RPMI8226 (cell line): ENCODE measurements at places on chromosomes 1 and 21.

- no peak for DNase-seq
Observed at GRCh38 chr1:183310753-183311479, 107.3 kb downstream of the NMNAT2 start.

DNA sequence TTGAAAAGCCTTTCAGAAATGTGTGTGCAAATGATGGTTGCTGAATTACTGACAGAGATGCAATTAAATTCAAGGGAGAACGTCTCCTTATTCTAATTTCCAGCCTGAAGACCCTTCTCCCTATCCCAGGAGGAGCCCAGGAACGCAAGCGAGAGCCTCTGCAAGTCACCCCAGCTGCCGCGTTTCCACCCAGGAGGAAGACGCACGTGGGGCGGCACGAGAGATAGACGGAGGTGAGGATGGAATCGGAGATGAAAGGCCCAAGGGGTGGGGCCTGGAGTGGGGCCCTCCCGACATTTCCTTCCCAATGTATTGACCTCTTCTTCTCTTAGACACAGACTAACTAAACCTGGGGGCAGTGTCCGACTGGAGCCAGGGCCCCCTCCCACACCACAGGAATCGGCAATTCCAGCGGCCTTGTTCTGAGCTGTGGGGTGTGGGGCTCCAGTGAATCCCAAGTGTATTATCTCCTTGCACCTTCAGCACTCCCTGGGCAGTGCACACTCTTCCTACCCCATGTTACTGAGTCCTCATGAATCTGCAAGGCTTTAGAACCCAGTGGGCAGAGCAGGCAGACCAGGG is 322.5 kb downstream of the AJAP1 start:
- no peak for DNase-seq

DNA sequence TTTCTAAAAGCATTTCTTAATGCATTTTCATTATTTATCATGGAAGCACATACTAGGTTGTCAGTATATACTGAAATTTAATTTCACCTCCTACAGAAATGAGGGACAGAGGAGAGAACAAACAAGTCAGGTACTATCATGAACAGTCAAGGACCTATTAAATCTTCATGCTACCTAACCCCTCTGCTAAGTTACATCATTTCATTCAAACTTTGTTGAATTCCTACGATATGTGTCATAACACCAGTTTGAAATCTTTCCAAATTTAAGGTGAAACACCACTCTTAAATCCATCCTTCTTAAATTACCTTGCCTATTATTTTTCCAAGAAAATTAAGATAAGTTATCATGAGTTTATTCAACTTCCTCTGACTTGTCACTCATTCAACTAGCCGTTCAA is 78.9 kb downstream of the DENND1B start:
- no peak for DNase-seq

GRCh38 chr1:119721896-119722295 is 10.2 kb downstream of the PHGDH start:
- no peak for DNase-seq

DNA sequence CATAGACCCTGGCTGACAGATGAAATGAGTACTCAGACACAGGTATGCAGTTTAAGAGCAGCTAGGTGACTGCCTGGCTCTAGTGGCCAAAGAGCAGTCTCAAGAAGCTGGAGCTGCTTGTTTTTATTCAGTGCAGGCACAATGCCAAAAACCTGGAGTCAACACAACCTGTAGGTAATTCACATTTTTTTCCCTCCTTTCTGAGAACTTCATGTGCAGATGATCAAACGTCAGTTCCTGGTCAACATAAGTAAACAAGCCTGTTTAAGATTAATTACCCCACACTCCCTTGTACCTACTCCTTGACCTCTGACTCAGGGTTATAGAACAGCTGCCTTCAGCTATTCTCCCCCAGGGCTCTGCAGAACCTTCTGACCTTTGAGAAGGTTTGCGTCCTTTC is 17.3 kb upstream of the ACADM start:
- DNase-seq = peak; percentile 20

GRCh38 chr1:245649666-245650065 is 494.9 kb downstream of the KIF26B start:
- DNase-seq = no peak

DNA sequence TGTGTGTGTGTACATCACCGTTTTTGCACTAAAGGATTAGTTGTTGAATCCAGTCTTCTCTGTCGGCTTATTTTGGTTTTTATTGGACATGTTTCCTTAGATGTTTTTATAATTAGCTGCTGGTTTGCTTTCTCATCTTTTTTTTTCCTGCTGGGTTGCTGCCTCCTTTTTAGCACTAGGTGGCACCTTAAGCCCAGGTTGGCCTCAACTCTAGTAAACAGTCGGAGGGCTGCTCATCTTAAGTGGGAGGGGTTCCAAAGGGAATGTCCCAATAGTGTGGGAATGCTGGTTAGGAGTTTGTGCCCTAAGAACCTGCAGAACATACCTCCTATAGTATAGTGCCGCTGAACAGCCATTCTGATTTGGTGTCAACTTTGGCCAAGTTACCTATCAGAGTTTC is 570.1 kb upstream of the CXADR start:
- DNase-seq = no peak

GRCh38 chr1:236948996-236949395 is 55.2 kb downstream of the MT1HL1 start:
- DNase-seq = no peak

GRCh38 chr1:155880251-155880650 is 20.9 kb downstream of the SYT11 start:
- DNase-seq = no peak

- no peak for DNase-seq
Observed at GRCh38 chr1:199751962-199752687, 275.4 kb upstream of the NR5A2 start.

GRCh38 chr1:20083178-20083944 is 13.4 kb downstream of the PLA2G5 start:
- DNase-seq = no peak

DNA sequence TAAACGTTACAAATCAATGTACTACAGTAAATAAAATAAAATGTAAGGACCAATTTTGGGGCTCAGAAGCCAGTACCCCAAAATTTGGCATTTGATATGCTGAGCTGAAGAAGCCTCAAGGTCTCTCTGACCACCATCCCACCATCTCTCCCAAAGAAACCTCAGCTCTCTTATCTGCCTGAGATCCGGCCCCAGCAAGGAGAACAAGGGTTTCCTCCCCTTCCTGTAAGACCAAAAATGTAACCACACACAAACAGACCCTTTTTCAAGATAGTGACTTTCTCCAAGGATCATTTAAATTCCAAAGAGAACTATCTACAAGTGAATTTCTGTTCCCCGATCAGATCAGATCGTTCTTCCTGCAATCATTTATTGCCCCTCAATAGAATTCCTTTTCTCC is 68.1 kb upstream of the SLC45A1 start:
- DNase-seq = no peak

DNA sequence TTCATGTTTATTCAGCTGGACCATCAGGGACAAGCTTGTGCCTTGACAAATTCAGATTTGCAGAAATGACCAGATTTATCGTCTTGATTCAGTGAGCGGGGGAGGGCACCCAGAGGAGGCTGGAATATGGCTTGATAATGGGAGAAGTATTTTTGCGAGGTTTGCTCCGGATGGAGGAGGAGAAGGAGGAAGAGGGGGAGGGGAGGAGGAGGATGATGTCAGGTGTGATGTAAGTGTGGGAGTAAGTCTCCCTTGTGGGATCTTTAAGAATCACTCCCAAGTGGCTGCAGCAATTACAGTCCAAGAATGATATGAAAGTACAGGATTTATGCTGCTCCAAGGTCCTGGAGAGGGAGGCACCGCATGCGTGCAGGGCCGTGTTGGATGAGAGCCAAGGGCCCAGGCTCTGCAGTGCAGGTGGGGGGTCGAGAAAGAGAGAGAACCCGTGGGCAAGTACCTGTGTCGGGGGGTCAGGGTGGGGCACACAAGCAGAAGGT is 5.6 kb upstream of the ZNF496 start:
- no peak for DNase-seq

DNA sequence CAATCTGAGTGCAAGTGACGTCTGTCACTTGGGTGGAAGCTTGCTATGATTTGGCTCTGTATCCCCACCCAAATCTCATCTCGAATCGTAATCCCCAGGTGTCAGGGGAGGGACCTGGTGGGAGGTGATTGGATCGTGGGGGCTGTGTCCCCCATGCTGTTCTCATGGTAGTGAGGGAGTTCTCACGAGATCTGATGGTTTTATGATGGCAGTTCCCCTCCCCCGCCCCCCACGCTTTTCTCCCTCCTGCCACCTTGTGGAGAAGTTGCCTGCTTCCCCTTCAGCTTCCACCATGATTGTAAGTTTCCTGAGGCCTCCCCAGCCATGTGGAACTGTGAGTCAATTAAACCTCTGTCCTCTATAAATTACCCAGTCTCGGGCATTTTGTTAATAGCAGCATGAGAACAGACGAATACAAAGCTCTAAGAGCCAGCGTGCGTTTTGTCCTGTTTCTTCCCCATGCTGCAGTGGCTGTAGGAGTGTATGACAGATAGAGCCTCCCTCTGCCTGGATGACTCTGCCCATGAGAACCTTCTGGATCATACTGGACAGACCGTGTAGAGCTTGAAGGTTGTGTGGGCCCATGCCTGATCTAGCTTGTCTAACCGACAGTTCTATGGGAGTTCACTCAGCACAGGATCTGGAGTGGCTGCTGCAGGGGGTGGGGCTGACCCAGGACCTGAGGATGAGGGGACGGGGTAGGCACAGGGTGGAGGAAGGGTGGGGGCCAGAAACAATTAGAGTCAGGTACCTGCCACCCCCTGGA is 139.7 kb upstream of the ERRFI1 start:
- no peak for DNase-seq

DNA sequence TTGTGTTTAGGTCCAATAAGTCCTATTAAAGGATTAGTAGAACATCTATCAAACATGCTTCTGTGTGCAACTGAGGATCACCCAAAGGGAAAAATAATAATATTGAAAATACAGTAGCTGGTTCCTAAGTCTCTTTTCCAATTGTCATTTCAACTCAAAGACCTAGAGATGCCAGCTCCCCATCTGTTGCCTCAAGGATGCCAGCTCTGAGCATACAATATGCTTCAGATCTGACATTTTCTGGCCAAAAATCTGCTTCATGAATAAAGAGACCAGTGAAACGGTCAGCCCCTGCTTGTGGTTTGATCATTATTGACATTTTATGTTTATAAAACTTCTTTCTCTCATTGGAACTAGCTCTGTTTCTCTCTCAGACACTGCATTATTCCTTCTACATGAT is 72.9 kb downstream of the CCDC185 start:
- DNase-seq = no peak

GRCh38 chr1:246476771-246477170 is 30.3 kb downstream of the SMYD3 start:
- no peak for DNase-seq

GRCh38 chr1:222457084-222457483 is 90.8 kb downstream of the HHIPL2 start:
- no peak for DNase-seq

GRCh38 chr1:7991504-7992440 is 30.3 kb downstream of the PARK7 start:
- no peak for DNase-seq
